ENCODE measurements at places on chromosomes 7 and 10.

GRCh38 chr10:803041-803741, 113.7 kb upstream of the DIP2C start:
- no peak for DNase-seq

- peak; percentile 64 for DNase-seq
These were observed 1.5 kb downstream of the MKX start for GRCh38 chr10:27743877-27744801.

DNA sequence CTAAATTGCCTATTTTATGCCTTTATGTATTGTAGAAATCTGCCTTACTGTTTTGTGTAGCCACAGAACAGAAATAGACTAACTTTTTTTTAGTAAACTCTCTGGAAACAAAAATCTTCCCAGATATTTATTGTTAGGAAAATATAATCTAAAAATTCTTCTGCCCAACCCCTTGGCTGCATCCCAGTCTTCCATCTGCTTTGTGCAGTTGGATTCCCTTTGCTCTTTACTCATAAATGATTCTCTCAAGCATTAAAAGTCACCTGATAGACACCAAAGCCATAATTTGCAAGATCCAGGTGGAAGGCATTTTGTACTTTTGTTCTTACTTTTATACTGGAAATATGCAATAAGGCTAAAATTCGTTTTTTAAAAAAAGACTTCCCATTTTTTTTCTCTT, 6.1 kb upstream of the CAV2 start:
- DNase-seq, result no peak

GRCh38 chr7:122577449-122578003, 121.4 kb downstream of the RNF133 start:
- DNase-seq, result no peak

DNA sequence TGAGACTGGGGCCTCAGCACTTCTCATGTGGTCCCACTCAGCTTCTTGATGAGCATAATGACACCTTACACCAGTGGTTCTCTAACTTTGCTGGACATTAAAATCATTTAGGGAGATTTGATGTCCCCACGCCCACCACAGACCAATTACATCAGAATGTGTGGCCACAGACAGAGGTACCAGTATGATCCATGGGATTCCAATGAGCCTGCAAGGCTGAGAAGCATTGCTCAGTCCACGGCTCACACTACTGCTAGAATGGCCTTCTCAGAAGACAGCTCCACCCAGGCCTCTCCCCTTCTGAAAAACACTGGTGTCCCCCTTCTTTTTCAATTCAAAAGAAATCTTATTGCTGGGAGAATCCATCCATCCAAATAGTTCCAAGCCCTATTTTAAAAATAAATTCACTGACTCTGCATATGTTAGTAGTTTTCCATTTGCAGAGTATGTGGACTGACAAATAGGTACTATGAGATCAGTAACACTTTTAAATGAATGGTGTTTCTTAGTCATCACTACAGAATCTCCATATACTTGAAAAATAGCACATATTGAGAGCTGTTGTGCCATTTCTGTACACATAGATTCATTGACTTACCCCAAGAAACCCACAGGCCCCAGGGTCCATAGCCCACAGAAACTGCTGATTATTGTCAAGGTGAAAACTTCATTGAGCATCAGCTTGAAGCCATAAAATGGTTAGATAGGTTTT, 34.5 kb upstream of the TECTB start:
- no peak for DNase-seq

DNA sequence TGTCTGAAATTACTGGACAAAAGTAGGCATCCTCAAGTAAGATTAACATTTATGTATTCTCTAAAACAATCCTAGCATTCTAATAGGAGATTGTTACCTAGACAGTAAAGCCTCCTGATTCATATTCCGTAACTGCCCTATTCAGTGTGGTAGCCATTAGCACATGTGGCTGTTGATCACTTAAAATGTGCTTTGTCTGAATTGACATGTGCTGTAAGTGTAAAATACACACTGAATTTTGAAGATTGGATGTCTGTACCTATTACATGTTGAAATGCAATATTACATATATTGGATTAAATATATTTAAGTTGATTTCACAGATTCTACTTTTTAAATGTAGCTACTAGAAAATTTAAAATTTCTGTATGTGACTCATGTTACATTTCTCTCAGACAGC, 14.6 kb downstream of the EDRF1 start:
- no peak for DNase-seq

- DNase-seq, result no peak
These were observed 20.9 kb downstream of the DNAJB9 start for GRCh38 chr7:108590606-108591005.

DNA sequence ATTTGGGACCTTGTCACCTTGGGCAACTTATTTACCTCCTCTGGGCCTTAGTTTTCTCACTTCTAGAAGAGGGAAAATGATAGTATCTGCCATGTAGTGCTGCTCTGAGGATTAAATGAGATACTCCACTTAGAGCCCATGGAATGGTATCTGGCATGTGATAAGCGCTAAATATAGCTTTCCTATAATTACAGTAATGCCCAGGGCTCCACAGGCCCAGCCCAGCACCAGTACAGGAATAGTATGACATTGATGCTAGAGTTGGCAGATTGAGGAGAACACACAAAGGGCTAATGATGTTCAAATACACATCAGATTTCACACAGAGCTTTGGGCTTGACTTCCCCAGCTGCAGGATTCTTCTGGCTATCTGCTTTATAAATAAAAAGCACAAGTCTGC, 34.9 kb downstream of the FAS start:
- DNase-seq, result no peak

DNA sequence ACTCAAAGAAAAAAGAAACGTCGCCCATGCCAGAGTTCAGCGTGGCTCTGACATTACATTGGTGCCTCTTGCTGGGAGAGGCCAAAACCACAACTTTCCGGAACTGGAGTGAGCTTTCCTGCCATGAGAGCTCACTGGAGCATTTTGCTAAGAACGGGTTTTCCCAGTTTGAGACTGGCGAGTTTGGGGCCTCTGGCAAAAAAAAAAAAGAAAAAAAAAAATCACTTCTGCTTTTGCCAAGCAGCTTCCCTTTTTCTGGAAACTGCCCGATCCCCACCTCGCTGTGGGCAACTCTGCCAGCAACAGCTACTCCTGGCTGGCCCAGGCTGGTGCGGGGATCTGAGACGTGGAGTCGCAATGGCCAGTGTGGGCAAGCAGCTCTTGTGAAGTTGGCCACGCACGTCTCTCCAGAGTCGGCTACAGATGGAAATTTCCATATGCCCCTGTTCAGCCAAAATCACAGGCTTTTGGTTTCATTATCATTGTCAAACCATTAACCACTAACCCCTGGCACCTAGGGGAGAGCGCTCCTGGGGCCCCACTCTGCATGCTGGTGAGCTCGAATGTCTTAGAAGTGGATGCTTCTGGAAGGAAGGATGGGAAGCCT, 25.7 kb downstream of the PRKAG2 start:
- no peak for DNase-seq

GRCh38 chr7:158166386-158167340, 421.0 kb downstream of the PTPRN2 start:
- no peak for DNase-seq

GRCh38 chr10:63236113-63236935, 103.2 kb downstream of the NRBF2 start:
- DNase-seq, result peak; percentile 95

- DNase-seq, result peak; percentile 59
These were observed 46.3 kb downstream of the MTPN start for GRCh38 chr7:135930565-135931461.

DNA sequence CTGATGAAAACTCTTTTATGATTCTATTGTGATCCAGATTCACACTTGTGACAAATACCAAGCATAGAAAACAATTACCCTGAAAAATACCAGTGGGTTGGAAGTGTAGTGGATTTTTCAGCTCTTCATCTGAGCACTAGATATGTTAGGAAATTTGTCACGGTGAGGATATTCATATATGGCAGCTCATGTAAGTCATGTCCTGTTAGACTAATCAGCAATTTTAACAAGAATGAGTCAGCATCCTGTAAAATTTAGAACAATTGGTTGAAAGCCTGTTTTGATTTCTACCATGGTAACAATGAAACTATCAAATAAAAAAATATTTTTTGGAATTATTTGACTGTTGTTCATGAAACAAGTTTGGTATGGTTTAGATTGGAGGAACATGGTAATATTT, 334.3 kb downstream of the CACNA2D1 start:
- DNase-seq, result peak; percentile 69

- no peak for DNase-seq
These were observed 956.6 kb downstream of the GATA3 start for GRCh38 chr10:9010931-9011670.

- no peak for DNase-seq
These were observed 465.2 kb downstream of the MDFIC start for GRCh38 chr7:115387137-115387536.

DNA sequence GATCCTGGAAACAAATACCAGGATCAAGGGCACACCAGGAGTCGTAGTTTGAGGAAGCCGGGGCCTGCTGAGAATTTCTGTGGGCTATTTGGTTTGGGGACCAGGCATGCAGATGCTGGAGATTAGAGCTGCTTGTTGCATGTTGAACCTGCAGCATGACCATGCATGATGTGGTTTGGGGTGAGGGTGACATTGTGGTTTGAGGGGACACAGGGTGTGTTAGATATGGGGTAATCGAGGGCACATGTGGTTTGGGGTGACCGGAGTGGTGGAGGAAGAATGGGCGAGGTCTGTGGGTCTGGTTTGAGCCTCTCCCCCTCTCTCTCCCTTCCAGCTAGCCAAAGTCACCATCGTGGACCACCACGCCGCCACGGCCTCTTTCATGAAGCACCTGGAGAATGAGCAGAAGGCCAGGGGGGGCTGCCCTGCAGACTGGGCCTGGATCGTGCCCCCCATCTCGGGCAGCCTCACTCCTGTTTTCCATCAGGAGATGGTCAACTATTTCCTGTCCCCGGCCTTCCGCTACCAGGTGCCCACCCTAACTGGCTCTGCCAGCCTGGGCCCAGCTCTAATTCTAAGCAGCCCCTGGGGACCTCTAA, 10.2 kb downstream of the NOS3 start:
- no peak for DNase-seq

- DNase-seq, result no peak
These were observed 323.4 kb downstream of the PARD3 start for GRCh38 chr10:34491678-34492077.

GRCh38 chr10:101773923-101774588, 1.9 kb downstream of the FGF8 start:
- DNase-seq, result no peak

DNA sequence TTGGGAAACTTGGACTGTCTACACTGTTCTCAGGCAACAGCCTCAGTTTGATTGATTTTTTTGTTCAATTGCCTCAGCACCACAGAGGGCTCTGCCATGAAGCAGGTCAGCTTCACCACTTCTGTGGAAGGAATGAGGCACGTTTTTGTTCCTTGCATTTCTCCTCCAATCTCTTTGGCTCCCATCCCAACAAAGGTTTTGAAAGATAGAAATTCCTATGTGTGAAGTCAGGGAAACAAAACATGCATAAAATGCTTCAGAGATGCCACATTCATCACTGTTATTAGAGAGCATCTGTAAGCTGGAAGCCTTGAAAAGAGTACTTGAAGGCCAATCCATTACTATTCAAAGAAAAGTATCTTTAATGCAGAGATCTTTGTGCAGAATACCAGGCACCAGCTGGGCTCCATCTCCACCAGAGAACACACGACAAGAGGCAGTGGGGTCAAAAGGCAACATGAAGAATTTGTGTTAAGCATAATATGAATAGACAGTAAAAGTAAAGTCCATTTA, 249.1 kb upstream of the LYZL1 start:
- peak; percentile 49 for DNase-seq

DNA sequence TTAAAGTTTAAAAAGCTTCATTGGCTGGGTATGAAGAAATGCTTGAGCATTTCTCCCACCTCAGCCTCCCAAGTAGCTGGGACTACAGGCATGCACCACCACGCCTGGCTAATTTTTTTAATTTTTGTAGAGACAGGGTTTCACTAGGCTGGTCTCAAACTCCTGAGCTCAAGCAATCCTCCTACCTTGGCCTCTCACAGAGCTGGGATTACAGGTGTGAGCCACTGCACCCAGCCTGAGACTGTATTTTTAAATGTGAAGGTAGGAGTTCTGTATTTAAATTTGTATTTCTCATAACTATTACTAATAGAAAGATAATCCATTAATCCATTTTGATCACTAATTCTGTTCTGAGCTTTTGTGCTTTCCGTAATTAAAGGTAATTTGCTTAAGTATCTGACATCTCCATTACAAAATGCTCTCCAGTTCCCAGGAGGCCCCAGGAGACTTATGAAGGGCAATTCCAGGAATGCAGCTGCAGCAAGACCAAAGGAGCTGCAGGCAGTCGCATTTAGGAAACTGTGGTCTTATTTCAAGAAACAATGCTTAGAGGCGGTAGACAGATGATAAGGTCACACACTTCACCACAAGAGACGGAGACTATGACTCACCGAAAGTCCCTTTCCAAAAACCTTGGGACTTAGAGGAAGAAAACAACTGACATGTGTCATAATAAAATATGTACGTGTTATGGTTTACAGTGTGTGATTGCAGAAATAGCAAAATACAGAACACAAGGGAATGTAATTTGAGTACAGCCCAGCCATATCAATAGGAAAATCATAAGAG, 23.3 kb downstream of the YAE1 start:
- peak; percentile 95 for DNase-seq

- no peak for DNase-seq
These were observed 937 bp downstream of the DDX56 start for GRCh38 chr7:44572771-44573170.

DNA sequence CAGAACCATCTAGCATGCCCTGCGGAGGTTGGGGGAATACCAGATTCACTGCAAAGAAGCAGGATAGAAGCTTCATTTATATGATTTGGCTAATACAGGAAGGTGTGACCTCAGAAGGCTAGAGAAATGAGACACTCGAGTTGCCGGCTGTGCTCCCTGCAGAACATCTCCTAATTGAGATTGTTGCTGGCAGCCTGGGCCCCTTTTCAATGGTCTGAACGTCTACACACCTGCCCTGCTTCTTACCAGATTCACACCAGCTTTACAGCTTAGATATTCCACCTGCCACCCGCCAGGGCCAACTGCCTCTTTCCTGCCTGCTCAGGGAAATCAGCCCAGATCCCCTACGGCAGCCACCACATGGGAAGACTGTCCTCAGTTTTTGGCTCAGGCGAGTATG, 475.3 kb upstream of the AUTS2 start:
- no peak for DNase-seq

GRCh38 chr7:16268821-16269768, 152.2 kb downstream of the CRPPA start:
- peak; percentile 73 for DNase-seq

DNA sequence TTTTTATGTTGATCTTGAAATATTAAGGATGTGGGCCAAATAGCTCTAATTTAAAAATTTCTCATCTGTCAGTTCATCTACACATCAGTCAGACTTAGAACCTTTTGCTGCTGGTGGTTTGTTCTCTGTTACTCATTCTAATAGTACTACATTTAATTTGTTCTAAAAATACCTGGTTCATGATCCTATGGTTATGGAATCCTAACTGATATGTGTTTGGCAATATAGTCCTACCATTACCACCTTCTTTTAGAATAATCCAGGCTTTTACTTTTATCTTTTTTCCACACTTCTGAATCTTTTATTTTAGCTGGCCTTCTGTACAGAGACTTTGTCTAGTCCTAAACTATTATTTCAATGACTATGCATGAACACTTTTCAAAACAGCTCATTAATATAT, 116.9 kb downstream of the SVOPL start:
- DNase-seq, result no peak

- DNase-seq, result no peak
These were observed 4.9 kb upstream of the BMPR1A start for GRCh38 chr10:86751477-86751876.

All from ELR (cell line).